ENCODE measurements at places on chromosomes 6 and 20. TPM values are rescaled to one million over a fixed set of nuclear protein-coding genes. Genes with fewer than 3 reads are reported as not detected.

The PERP gene
- 12.8 TPM for total RNA-seq

The PRPH2 gene
- total RNA-seq, result 5.1 TPM

The MOG gene
- not detected for total RNA-seq

The DDX43 gene
- 3.1 TPM for total RNA-seq

The AVP gene
- not detected for total RNA-seq

- no peak for DNase-seq
Observed at GRCh38 chr20:7302250-7302649, 534.8 kb downstream of the BMP2 start.

DNA sequence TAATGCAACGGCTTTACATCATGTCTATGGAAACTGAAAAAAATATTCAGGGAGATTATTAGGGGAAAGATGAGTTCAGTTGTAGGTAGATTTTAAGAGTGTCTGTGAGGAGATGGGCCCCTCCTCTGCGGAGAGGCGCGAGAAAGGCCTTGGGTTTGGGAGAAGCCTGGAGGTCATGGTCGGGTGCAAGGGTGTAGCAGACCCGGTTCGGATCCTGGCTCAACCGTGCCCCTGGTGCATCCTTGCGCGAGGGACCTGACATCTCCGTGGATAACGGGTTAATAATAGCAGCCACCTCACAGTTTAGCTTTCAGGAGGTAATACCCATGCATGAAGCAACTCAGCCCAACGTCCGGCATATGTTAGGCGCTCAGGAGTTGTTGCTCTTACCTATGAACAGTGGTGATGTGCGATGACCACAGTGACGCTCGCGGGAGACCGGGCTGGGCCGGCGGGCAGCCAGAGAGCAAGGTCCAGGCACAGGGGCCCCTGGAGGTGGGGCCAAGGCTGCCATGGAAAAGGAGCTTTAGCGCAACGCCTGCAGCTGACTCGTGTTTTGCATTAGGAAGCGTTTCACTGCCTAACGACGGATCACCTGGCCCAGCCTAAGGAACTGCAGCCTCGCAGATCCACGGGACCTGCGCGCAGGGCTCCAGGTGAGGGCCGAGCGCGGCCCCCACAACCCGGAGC is 146.4 kb upstream of the ARID1B start:
- DNase-seq, result no peak

- DNase-seq, result peak; percentile 72
Observed at GRCh38 chr6:69865126-69865525, 1.2 kb upstream of the COL19A1 start.

- DNase-seq, result peak; percentile 84
Observed at GRCh38 chr6:44508646-44509045, 121.1 kb downstream of the CDC5L start.

DNA sequence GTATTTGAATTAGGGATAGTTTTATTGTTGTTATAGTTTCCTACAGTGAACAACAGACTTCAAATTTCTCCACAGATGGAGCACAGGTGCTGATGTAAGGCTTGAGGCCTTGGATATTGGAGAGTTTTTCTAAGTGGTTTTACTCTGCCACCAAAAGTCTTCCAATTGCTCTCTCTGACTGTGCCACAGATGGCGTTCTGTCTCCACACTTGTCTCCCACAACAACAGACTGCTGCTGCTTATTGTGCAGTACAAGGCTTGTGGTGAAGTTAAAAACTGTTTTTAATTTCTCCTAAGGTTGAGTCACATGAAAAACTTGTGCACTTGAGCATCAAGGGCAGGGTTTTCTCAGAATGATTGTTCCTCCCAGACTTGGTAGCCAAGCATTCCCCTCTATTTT is 460.9 kb upstream of the KHDRBS2 start:
- no peak for DNase-seq

- peak; percentile 25 for DNase-seq
Observed at GRCh38 chr6:31659649-31660380, 763 bp downstream of the C6orf47 start.

DNA sequence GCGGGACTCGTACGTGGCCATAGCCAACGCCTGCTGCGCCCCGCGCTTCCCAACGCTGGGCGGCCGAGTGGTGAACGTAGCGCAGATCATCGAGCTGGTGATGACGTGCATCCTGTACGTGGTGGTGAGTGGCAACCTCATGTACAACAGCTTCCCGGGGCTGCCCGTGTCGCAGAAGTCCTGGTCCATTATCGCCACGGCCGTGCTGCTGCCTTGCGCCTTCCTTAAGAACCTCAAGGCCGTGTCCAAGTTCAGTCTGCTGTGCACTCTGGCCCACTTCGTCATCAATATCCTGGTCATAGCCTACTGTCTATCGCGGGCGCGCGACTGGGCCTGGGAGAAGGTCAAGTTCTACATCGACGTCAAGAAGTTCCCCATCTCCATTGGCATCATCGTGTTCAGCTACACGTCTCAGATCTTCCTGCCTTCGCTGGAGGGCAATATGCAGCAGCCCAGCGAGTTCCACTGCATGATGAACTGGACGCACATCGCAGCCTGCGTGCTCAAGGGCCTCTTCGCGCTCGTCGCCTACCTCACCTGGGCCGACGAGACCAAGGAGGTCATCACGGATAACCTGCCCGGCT is 3.4 kb downstream of the SLC32A1 start:
- DNase-seq, result no peak

- peak; percentile 40 for DNase-seq
Observed at GRCh38 chr6:105077596-105078385, 102.0 kb downstream of the POPDC3 start.

GRCh38 chr6:144585217-144585814 is 300.2 kb downstream of the UTRN start:
- peak; percentile 71 for DNase-seq

GRCh38 chr6:168342636-168343035 is 23.1 kb upstream of the DACT2 start:
- no peak for DNase-seq

DNA sequence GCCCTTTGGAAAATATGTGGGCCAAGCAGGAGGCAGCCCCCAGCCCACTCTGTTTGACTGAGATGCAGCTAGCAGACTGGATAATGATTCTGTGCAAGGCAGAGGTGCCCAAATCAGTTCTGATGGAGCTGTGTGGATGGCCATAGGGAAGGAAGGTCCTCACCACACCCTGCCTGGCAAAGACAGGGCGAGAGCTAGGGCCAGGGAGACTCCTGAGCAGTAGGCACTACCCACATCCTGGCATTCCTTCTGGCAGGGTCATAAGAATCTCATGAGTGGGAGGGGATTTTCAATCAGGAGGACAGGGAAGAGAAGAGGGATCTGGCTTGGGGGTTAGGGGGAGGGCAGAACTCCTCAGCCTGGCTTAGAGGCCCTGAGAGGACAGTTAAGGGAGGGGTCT is 18.6 kb upstream of the TREM2 start:
- no peak for DNase-seq

DNA sequence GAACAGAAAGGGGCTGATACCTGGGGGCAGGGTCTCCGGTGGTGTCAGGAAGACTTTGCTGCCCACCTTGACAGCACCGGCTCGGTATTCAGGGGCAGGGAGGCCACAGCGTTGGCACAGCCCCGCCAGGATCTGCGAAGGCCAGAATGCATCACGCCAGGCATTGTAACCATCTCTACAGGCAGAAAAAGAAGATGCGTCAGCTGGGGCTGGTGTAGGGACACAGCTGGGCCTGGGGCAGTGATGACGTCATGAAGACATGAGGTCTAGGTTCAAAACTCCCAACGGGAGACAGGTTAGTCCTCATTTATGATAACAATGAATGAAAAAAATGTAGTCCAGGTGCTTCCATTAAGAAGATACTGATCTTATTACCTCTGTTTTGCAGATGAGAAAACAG is 22.0 kb downstream of the ERGIC3 start:
- DNase-seq, result no peak

- no peak for DNase-seq
Observed at GRCh38 chr20:41247523-41248367, 69.8 kb downstream of the ZHX3 start.

DNA sequence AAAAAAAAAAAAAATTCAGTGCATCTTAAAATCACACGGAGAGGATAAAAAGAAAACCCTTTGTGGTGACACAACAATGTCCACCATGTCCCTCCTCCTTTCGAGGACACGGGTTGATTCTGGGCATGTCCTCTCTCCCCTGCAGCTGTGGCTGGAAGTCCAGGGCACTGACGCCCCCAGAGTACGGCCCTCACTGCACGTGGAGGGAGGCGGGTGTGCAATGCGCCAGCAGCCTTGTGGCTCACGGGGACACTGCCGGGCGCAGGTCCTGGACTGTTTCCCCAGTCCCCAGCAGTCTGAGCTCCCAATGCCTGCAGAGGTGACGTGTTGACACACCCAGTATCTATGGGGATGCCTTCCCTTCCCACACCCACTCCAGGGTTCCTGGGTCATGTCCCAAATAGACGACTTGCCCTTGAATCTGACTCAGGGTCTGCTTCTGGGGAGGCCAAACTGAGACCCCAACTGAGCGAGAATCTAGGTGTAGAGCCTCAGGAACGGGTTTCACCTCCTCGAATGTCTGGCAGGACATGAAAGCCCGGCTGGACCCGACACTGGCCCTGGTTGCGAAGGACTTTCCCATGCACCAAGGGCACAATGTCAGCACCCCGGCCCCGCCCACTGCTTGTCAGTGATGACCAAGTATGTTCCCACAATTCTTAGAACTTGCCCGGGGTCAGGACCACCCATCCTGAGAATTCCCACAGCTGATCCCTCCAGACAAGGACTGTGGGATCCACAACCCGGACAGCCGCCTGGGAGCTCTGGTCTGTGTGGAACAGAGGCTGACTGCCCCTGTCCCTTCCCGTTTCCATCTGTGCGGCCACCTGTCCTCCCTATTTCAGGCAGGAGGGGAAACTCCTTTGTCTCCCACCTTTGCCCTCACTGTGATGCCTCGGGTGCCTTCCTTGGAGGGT is 425.1 kb upstream of the SULF2 start:
- DNase-seq, result no peak

DNA sequence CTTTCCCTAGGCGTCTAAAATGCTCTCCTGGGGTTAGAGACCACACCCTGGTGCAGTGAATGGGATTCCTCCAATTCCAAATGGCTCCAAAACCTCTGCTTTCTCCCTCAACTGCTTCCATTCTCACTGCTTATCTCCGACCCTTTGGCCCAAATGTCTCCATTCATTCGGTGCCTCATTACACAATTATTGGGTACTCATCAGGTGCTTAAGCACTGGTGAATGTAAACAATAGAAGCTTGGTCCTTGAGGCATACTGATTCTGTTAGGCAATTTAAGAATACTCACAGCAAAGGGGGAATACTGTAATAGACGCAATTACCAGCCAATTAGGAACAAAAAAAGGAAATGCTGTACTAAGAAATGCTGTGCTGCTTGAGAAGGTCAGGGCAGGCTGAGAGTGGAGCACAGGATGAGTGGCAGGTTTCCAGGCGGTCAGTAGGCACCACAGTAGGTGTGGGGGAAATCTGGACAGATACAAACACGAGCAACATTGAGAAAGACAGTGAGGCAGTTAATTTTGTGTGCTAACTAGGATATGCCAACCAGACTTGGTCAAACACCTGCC is 23.0 kb downstream of the GMDS start:
- DNase-seq, result no peak

GRCh38 chr6:54076159-54076789 is 35.0 kb upstream of the MLIP start:
- no peak for DNase-seq

- no peak for DNase-seq
Observed at GRCh38 chr20:34942301-34942700, 13.3 kb downstream of the GSS start.

GRCh38 chr6:154479351-154479769 is 31.1 kb downstream of the CNKSR3 start:
- peak; percentile 77 for DNase-seq

DNA sequence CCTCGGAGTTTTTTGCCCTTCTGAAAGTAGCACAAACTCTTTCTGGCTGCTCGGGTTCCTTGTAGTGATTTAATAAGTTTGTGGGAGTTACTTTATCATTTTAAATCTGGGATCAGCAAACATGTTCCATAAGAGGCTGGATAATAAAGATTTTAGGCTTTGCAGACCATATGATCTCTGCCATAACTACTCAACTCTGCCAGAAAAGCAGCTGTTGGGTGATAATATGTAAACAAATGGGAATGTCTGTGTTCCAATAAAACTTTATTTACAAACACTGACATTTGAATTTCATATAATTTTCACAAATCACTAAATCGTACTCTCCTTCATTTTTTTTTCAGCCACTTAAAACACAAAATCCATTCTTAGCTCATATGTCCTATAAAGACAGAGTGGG is 3.9 kb upstream of the STMND1 start:
- DNase-seq, result no peak

DNA sequence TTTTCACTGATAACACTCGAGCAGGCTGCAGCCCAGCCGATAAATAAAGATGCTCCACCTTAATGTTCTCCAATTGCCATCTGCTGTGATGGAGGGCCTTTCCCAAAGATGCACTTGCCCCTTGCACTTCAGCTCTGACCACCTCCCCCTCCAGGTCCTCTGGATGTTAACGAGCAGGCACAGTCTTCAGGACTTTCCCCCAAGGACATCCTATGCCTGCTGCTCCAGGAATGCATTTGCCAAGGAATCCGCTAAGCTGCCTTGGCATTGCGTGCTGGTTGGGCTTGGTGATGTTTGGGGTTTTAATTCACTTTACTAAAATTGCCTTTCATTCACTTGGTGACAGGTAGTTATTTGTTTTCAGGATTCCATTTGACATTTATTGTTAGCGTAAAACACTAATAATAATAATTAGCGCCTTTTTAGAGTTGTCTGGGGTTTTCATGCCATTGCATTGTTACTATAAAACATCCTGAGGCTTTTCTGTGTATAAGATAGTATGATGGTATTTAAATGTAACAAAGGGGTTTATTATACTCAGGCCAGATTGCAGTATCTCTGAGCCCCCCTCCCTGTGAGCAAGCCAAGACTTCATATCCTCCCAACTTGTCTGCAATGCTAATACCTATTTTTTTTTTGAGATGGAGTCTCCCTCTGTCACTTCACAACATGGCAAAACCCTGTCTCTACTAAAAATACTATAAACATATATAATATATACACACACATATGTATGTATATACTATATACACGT is 66.7 kb upstream of the TSHZ2 start:
- no peak for DNase-seq
